ENCODE measurements at places on chromosomes 1 and 21. TPM values are rescaled to one million over a fixed set of nuclear protein-coding genes. Genes with fewer than 3 reads are reported as not detected.

RNU1-4 gene
- not detected for polyA plus RNA-seq

C8B gene
- 0.74 TPM for polyA plus RNA-seq

NR1I3 gene
- polyA plus RNA-seq, result 3.5 TPM

SLC2A5 gene
- polyA plus RNA-seq, result 0.56 TPM

ALX3 gene
- not detected for polyA plus RNA-seq

ROR1 gene
- 45.4 TPM for polyA plus RNA-seq

FCGR1A gene
- 1.5 TPM for polyA plus RNA-seq

C4BPB gene
- polyA plus RNA-seq, result 1.1 TPM

AMY2A gene
- polyA plus RNA-seq, result 0.47 TPM

CCDC27 gene
- polyA plus RNA-seq, result 0.07 TPM

TFAP2E gene
- 0.96 TPM for polyA plus RNA-seq

CNTN2 gene
- polyA plus RNA-seq, result 1.6 TPM

LDLRAD1 gene
- not detected for polyA plus RNA-seq

TAS1R2 gene
- not detected for polyA plus RNA-seq

NECAP2 gene
- 65.4 TPM for polyA plus RNA-seq

PHLDA3 gene
- polyA plus RNA-seq, result 16.8 TPM

TNFRSF4 gene
- polyA plus RNA-seq, result 2.7 TPM

GPATCH2 gene
- 24.8 TPM for polyA plus RNA-seq

KIF1B gene
- 47.8 TPM for polyA plus RNA-seq

SERTAD4 gene
- 4.1 TPM for polyA plus RNA-seq

UBE2Q1 gene
- polyA plus RNA-seq, result 105 TPM

S100A9 gene
- polyA plus RNA-seq, result 34.0 TPM

HMGCS2 gene
- polyA plus RNA-seq, result 122 TPM

DIP2A gene
- polyA plus RNA-seq, result 31.6 TPM

MYBPH gene
- polyA plus RNA-seq, result 0.24 TPM

ARID4B gene
- 57.0 TPM for polyA plus RNA-seq

NOS1AP gene
- polyA plus RNA-seq, result 13.0 TPM

NEXN gene
- polyA plus RNA-seq, result 17.9 TPM

MX2 gene
- 1.1 TPM for polyA plus RNA-seq

MED8 gene
- polyA plus RNA-seq, result 39.9 TPM

CFHR1 gene
- polyA plus RNA-seq, result not detected

Data from left renal pelvis (tissue), 4 donors.